ENCODE measurements at places on chromosomes 1 and 21.

DNA sequence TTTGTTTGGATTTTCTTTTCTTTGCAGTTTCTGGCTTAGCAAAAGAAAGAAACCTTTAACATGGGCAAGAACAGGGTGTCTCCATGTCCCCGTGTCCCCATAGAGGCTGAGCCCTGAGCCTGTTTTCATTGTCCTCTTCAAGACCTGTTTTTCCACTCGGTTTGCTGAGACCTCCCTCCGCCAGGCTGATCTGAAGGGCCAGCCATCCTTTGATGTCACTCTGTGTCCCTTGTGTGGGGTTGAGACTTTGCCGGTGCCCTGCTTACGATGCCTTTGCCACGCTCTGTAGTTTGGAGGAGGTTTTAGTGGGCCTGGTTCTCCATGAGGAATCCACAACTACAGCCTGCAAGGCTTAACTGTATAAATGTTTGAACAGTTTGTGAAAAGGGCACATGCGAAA, 23.8 kb downstream of the IFNGR2 start:
- no peak for DNase-seq

- DNase-seq: no peak
These were observed 39.2 kb upstream of the LRRC8D start for GRCh38 chr1:89781494-89782126.

DNA sequence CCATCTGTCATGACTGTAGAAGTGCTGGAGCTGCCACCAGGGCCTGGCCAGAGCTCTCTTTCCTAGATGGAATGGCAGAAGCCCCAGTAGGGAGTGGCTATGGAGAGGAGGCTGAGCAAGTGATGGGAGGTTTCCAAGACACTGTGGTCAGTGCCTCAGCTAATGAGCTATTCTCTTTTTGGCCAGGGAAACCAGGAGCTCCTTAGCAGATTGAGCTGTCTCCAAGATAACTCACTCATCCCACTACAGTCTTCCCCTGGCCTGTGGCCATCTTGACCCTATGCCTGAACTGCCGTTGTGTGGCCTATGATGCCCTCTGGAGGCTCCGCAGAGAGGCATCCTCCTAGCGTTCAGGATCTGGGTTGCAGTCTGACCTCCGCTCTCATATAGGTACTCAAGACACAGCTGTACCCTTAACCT, 60.5 kb downstream of the ERI3 start:
- DNase-seq: peak; percentile 46

DNA sequence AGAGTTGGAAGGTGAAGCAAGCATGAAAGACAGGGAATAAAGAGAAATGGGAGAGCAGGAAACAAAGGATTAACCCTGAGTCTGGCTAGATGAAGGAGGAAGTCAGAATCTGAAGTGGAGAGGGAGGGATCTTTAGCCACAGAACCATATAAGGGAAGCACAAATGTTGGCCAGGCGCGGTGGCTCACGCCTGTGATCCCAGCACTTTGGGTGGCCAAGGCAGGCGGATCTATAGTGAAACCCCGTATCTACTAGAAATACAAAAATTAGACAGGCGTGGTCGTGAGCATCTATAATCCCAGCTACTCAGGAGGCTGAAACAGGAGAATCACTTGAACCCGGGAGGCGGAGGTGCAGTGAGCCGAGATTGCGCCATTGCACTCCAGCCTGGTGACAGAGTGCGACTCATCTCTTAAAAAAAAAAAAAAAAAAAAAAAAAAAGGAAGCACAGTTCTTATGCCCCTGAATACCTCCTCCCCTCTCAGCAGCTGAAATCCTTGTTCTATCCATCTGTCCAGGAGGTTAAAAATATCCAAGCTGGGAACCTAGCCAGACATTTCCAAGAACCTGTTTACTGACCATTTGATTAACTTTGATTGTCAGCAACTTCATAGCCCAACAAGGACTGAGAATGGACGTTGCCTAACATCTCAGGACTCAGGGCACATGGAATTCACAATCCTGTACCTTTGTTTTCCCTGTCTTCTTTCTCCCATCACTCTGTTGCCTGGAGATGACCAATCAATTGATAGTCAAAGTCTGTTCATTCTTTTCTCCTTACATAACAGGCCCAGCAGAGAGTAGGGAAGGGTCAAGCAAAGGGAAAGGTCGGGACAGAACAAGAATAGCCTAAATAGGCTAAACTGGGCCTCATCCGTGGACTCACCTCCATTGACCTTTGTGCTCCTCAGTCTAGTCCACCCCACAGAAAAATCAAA, 10.6 kb downstream of the TXNIP start:
- no peak for DNase-seq

DNA sequence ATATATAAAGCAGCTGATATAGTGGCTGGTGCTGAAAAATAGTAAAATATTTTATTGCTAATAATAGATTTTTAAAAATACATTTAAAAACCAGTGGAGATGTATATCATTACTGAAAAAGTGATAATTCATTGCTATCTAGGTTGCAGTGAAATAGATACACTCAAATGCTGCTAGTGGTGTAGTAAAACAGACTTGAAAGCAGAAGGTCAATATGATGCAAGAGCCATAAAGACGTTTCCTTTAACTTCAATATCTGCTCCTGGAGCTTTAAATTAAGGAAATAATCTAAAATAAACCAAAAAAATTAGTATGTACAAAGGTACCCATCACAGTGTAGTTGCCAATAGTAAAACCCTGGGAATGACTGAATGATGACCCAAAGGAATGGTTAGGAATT, 26.2 kb downstream of the RHEX start:
- DNase-seq: no peak

Data from NCI-H1092 (cell line).